Activated T-helper 17 cell treated with anti-CD3 and anti-CD28 coated beads, Interleukin-2, amount 50 U/mL, for 72 hours (primary cell): ENCODE measurements at places on chromosomes 5 and 9. TPM values are rescaled to one million over a fixed set of nuclear protein-coding genes. Genes with fewer than 3 reads are reported as not detected.

- peak overlapping the region; percentile 88 for H3K4me3 ChIP-seq
- H3K27me3 ChIP-seq = no peaks in the 10 kb centered on the region
- peaks cover 66% of the 10 kb centered on the region for H3K36me3 ChIP-seq
- ATAC-seq = no peak
- peaks cover 19% of the 10 kb centered on the region for H3K4me1 ChIP-seq
Measured at GRCh38 chr5:139562847-139563246, 1.7 kb downstream of the UBE2D2 start.

DNA sequence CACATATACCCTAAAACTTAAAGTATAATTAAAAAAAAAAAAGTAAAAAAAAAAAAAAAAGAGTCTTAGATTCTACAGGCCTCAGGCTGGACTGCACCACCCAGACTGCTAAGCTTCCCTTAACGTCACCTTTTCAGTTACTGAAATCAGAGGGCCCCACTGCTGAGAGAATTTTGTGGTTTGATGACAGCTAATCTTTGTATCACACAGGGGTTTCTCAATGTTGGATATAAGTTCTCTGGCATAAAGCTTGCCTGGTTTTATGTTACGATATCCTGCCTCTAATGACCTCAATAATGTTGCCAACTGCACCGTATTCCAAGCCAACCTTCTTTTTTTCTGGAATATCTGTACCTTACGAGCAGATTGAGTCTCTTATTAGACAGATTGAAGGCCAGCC, 43.1 kb upstream of the C6 start:
- no peak for ATAC-seq
- no peak overlapping the region for H3K27ac ChIP-seq
- no peaks in the 10 kb centered on the region for H3K4me1 ChIP-seq
- H3K4me3 ChIP-seq = no peak overlapping the region
- no peaks in the 10 kb centered on the region for H3K27me3 ChIP-seq
- H3K36me3 ChIP-seq = no peaks in the 10 kb centered on the region

GRCh38 chr5:6405591-6405990, 27.2 kb upstream of the MED10 start:
- H3K36me3 ChIP-seq = no peaks in the 10 kb centered on the region
- H3K27me3 ChIP-seq = peaks cover 22% of the 10 kb centered on the region
- ATAC-seq = no peak
- H3K4me1 ChIP-seq = no peaks in the 10 kb centered on the region
- H3K27ac ChIP-seq = no peak overlapping the region

The FAM81B gene
- total RNA-seq = not detected

The CYLC2 gene
- not detected for total RNA-seq

The PTAR1 gene
- total RNA-seq = 39.7 TPM

The ADAMTS19 gene
- not detected for total RNA-seq
